Kidney tubule cell (primary cell): ENCODE measurements at places on chromosomes 12 and 14.

DNA sequence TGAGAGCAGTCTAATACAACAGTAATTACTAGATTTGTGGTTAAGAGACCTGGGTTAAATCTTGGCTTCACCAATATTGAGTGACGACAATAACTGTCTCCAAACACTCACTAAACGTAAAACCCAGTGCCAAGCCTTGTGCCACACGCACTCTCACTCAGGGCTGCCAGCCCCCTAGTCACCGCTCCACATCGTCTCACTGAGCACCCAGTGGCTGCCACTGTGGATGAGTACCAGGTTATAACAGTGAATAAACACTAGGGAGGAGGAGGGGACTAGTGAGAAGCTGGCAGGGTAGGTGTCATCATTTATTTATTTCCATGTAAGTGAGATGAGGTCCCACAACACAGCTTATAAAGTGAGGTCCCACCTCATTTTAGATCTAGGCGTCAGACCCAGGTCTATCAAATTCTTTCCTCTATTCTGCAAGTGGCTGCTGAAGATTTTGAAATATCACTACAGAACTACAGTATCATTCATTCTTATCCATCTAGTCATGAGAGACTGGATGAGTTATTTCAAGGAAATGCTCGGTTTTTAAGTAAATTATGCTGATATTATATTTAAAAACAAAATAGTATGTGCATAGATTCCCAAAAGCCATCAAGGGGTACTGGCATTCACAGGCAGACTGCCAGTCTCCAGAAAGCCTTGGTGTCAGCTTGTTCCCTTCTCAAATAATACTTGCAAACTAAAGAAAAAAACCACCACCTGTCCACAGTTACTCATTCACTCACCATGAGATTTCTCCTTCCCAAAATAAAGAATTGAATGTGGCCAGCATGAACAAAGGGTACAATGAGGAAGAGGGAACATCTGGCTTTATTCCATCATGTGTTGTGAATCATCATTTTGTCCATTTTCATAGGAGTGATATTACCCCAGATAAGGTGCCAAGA, 84.0 kb downstream of the PTPN21 start:
- peak; percentile 21 for DNase-seq

DNA sequence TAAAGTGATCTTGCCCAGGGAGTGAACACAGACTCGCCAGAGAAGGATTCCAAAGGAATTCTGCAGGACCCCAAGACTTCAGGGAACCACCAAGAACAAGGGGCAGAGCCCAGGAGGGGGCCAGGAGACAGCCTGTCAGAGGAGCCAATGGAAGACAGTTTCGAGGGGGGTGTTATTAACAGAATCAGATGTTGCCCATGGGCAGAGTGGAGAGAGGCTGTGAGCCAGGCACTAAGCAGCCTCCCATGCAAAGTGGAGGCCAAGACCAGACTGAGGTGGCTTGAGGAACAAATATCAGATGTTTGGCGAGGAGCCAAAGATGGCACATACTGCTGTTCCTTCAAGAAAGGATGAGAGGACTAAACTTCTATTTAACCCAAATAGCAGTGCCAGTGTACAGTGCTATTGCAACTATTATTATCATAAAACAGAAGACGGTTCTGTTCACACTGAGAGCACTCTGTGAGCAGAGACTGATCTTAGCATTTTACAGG, 12.6 kb downstream of the APPL2 start:
- DNase-seq = no peak

GRCh38 chr12:17266856-17267255, 660.9 kb upstream of the LMO3 start:
- DNase-seq = no peak

DNA sequence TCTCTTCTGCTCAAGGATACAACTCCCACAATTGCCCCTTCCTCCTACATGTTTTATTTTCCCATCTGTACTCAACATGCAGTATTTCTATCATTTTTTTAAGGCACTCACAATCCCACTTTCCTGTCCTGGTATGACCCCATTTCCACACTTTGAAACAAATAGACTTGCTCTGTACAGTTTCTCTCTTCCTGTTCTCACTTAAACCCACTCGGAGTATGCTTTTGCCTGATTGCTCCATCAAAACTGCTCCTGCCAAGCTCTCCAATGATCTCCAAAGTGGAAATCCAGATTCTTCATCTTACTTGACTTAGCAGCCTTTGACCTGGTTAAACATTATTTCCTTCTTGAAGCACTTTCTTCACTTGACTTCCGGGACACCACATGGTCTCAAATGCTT, 384.5 kb downstream of the SEC23A start:
- DNase-seq = no peak

GRCh38 chr12:65556676-65557437, 267.4 kb upstream of the HMGA2 start:
- DNase-seq = peak; percentile 89

- no peak for DNase-seq
These were observed 287.7 kb downstream of the BMP4 start for GRCh38 chr14:53668897-53669296.

DNA sequence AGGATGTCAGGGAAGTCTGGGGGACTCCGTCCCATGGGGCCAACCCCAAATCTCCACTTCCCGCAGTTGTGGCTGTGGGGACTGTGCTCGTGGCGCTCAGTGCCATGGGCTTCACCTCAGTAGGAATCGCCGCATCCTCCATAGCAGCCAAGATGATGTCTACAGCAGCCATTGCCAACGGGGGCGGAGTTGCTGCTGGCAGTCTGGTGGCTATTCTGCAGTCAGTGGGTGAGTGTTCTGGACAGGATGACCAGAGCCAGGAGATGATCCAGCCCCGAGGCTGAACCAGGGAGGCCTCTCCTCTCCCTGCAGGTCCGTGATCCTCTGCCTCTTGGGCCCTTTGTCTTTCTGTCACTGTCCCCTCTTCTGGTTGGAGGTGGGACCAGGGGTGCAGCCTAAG, 8.8 kb upstream of the IFI27 start:
- DNase-seq = no peak

- DNase-seq = peak; percentile 56
These were observed 168.3 kb downstream of the NEDD1 start for GRCh38 chr12:97075161-97075933.

DNA sequence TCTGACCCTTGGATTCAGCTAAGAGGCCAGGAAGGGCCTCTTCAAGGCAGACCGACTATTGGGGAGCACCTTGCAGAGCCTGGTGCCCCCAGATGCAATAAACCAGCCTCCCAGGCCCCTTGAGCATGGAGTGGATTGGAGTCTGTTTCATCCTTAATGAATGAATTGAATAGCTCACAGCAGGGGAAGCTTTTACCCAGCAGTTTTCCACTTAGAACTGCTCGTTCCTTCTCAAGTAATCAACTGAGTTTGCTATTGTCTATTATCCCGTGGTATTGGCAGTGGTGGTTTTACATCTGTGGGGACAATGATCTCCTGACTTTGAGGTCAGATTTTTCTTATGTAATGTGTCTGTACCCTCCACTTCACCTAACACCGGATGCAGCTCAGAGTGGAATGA, 197.6 kb downstream of the AACS start:
- no peak for DNase-seq

GRCh38 chr14:105999361-106000028, 473.1 kb downstream of the TMEM121 start:
- DNase-seq = peak; percentile 51

GRCh38 chr14:75262641-75263040, 16.0 kb upstream of the FOS start:
- no peak for DNase-seq

- no peak for DNase-seq
These were observed 74.2 kb downstream of the GNS start for GRCh38 chr12:64685050-64685449.

DNA sequence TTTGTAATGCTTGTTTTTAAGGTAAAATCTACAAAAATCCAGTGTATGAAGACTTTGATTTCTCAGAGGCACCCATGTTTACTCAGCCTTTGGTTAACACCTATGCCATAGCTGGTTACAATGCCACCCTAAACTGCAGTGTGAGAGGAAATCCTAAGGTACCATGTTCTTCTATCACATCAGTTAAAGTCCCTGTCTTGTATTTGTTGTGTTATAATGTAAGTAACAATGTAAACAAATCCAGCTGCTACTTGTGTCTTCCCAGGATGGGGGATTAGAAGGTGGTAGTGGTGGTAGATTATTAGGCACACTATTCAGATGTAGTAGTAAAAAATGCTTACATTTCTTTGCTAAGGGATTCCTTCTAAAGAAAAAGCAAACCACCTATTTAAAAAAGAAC, 19.4 kb upstream of the CHPT1 start:
- DNase-seq = no peak

- no peak for DNase-seq
These were observed 9.7 kb downstream of the SLCO1C1 start for GRCh38 chr12:20704860-20705259.

DNA sequence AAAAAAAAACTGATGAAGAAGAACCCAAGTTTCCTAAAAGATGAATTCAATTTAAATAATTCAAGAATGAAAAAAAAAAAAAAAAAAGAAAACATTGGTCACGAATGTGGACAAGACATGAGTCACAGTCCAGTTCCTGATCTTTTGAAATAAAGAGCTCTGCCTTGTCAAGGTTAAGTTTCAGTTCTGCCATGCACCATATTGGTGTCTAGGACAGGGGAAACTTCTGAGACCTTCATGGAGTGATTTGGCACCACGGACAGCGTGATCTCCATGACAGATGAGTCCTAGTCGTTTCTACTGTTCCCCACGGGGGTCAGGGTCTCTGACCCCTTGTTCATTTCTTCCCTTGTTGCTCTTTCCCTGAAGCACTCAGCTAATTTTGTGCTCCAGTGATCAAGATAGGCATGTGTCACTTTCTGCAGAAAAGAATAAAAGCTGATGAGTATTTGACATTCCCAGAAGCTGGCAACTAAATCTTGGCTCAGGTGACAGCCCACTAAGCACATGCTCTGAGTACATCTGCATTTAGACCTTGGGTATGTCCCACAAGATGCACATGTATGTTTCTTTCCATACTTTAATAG, 1159.7 kb downstream of the BCL11B start:
- DNase-seq = peak; percentile 31

GRCh38 chr12:14723763-14724162, 27.4 kb upstream of the GUCY2C start:
- peak; percentile 50 for DNase-seq

DNA sequence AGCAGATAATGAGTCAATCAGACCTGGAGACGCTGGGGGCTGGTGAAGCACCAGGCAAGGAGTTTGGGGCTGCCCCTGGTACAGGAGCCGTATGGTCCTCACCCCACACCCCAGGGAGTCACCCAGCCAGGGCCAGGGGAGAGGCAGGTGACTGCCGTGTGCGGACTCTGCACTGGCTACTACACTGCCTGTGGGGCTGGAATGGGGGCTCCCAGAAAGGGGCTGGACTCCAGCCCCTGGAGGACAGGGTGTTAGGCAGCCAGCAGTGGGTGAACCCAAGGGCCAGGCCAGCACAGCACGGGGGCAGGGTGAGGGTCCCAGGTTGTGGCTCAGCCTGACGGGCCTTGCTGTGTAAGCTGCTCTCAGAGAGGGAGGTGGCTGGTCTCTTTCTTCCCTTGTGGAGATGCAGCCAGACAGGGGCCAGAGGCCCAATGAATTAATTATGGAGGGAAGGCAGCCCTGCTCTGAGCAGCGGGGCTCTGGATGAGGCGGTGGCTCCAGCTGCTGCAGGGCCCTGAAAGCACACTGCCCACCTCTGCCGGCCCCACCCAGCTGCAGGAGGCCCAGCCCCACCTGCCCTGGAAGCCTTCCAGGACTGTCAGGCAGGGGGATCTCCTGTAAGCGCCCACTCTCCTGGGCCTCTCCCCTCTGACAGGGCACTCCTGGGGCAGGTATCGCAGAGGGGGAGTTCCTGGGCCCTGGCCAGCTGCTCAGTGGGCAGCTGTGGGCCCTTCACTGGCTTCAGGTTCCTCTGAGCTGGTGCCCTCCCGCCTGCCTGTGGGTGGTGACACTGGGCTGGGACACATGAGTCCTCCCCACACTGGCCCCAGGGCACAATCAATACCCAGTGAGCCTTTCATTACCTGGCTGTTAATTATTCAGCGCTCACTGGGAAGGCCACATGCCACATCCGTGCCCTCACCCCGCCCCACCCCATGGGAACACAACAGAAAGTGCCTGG, 142.5 kb upstream of the C14orf180 start:
- peak; percentile 32 for DNase-seq

DNA sequence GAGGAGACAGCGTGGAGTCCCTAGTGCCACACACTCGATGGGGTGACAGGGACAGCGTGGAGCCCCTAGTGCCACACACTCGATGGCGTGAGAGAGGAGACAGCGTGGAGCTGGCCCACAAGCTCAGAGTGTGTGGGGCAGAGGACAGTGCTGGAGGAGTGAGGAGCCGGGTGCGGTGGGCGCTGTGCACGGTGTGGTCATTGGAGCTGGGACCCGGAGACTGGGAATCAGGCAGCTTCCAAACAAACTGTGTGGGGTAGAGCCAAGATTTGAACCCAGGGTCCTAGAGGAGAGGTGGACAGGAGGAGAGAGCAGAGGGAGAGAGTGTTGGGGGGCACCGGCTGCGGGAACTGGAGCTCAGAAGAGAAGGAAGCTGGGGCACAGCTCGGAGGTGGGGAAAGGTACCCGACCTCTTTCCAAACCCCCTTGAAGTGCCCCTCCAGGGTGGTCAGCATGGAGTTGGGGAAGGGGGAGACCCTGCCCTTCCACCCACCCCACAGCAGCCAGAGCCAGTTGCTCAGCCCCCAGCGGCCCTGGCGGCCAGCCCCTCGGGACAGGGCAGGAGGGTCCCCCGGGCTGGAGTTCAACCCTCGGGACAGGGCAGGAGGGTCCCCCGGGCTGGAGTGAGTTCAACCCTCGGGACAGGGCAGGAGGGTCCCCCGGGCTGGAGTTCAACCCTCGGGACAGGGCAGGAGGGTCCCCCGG, 91.0 kb downstream of the NOC4L start:
- no peak for DNase-seq

DNA sequence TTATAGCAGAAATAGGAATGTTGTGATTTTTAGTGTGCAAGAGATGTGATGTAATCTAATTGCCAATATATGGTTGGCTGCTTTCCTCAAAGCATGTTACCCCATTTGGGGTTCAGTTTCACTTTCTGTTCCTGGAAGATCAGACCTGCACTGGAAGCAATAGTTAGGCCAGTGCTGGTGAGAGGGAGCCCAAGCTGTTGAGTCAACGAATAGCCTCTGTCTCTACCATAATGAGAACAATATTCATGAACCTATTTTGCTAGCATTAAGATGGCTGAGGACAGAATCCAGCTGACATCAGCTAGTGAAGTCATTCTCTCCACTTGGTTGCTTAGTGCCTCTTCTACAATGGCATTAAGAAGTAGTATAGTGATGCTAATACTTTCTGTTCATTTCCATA, 379.9 kb upstream of the DCN start:
- DNase-seq = peak; percentile 37

- no peak for DNase-seq
These were observed 1406.1 kb downstream of the LRFN5 start for GRCh38 chr14:43012817-43013216.
